Naive thymus-derived CD8-positive, alpha-beta T cell (primary cell): ENCODE measurements at places on chromosomes 11 and 22. TPM values are rescaled to one million over a fixed set of nuclear protein-coding genes. Genes with fewer than 3 reads are reported as not detected.
A peak's percentile ranks its signal among the peaks of the same experiment; 100 is the strongest.

DNA sequence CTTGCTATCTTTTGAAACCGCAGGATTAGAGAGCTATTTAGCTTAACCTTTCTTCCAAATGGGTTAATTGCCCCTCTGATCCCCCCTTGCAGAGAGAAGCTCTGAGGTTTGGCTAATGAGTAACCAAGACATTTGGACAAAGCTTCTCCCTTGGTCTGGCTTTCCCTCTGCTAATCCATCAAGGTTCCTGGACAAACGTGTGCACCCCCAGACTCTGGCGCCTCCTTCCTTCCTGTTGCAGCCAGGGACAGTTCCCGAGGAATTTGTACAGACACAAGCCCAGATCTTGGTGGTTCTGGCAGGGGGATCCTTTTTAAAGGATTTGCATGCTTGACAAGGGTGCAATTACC is 1.6 kb downstream of the KIAA1671 start:
- peaks cover 22% of the 10 kb centered on the region for H3K4me1 ChIP-seq
- no peak for DNase-seq
- H3K36me3 ChIP-seq = no peaks in the 10 kb centered on the region
- peaks cover 40% of the 10 kb centered on the region for H3K27me3 ChIP-seq
- no peak overlapping the region for H3K27ac ChIP-seq

DNA sequence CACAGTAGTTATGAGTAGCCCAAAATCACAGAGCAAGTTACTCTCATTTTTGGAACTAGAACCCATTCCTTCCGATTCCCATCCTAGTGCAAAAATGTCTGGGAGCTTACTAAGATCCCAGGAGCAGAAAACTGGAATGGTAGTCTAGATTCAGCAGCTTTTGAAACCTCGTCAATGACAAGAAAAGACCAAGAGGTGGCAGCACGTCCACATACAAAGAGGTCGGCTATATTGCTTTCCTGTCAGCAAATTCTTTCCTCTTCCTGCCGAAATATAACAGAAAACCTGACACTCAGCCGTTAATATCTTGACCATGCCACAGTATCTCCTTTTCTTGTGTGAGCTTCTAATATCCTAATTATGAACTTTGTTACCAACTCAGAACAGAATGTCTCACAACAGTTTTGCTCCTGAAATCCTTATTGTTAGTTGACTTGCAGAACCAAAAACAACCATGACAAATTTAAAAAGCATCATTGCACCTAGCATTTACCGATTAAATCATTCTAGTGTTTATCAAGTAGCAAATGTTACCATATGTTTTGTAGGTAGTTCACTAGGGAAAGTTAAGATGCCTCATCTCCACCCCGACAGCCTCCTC is 92.8 kb upstream of the OR9G4 start:
- H3K27ac ChIP-seq = no peak overlapping the region
- DNase-seq = peak; percentile 9
- H3K4me1 ChIP-seq = no peaks in the 10 kb centered on the region
- no peaks in the 10 kb centered on the region for H3K36me3 ChIP-seq

Gene NXPE4
- total RNA-seq = not detected

Gene TEX12
- total RNA-seq = 0.44 TPM

Gene NRGN
- 0.68 TPM for total RNA-seq

- H3K4me3 ChIP-seq = no peak overlapping the region
- no peak overlapping the region for H3K27ac ChIP-seq
- peaks cover 12% of the 10 kb centered on the region for H3K36me3 ChIP-seq
- no peaks in the 10 kb centered on the region for H3K4me1 ChIP-seq
These were observed 31.0 kb downstream of the IGHMBP2 start for GRCh38 chr11:68934666-68935065.

Gene TMEM191B
- 12.4 TPM for total RNA-seq

DNA sequence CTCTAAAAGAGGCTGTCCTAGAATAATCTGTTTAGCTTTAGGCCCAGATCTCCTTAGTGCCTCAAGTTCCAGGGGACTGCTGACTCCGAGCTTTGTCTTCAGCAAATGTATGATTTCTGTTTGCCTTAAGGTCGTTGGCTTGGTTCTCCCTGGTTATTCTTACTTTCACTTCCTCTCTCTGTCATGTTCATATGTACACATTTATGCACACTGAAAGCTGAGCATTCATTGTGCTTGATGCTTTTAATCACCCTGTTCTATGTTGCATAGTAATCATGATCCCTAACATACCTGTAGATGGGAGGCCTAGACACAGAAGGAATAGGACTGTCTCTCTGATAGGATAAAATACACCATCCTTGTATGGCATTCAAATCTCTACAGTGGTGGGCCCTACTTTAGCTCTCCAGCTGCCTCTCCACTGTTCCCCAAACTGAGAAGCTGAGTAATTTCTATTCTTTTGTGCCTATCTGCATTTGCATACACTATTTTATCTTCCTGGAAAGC is 7.2 kb downstream of the PPFIBP2 start:
- DNase-seq = no peak
- H3K4me3 ChIP-seq = no peak overlapping the region
- H3K4me1 ChIP-seq = peaks cover 36% of the 10 kb centered on the region
- H3K36me3 ChIP-seq = peaks cover 3% of the 10 kb centered on the region

- H3K36me3 ChIP-seq = no peaks in the 10 kb centered on the region
- no peak overlapping the region for H3K27ac ChIP-seq
- H3K4me1 ChIP-seq = no peaks in the 10 kb centered on the region
- H3K4me3 ChIP-seq = no peak overlapping the region
- H3K27me3 ChIP-seq = peaks cover 24% of the 10 kb centered on the region
These were observed 315.8 kb downstream of the CTTN start for GRCh38 chr11:70713988-70714665.

Gene UPK2
- 0.52 TPM for total RNA-seq

DNA sequence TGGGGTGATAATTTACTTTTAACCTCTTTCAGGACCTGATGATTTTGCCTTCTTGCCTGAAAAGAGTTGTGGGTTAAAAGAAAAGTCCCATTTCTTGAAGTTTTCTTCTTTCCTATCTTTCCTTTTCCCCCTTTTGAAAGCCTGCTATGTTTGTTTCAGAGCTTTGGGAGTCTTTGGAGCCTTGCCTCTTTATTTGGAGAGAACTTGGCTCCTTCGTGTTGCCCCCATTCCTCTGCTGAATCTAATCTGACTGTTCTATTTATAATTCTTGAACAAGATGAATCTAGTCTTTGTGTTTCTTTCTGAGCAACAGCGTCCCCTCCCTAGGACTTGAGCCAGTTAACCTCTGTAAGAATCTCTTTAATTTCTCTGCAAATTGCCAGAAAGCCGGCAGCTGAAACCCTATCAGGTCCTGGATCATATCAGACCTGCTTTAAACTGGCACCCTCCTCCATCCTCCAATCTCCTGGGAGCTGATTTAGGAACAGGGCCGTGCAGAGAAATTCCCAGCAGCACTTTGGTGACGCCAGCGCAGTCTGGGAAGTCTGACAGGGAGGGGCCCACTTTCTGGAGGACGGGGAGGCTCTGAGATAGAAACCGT is 289.1 kb upstream of the SORL1-AS1 start:
- no peak for DNase-seq
- H3K4me1 ChIP-seq = no peaks in the 10 kb centered on the region
- peaks cover 32% of the 10 kb centered on the region for H3K36me3 ChIP-seq
- H3K27me3 ChIP-seq = peaks cover 9% of the 10 kb centered on the region

DNA sequence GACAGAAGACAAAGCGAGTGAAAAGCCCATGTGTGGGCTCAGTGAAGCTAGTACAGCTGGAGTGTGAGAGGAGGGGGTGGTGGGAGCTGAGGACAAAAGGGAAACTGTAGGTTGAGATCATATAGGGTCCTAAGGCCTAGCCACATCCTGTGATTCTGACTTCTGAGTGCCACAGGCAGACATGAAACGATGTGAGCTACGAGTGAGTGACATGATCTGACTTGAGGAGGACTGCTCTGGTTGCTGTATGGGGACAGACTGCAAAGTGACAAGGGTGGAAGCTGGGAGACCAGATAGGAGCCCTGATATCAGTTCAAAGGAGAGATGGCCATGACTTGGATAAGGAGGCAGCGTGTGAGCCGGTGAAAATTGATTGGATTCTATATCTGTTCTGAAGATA is 85.4 kb downstream of the MICAL2 start:
- DNase-seq = no peak
- H3K27ac ChIP-seq = peak overlapping the region; percentile 95
- H3K36me3 ChIP-seq = no peaks in the 10 kb centered on the region
- peak overlapping the region; percentile 87 for H3K4me3 ChIP-seq
- peaks cover 70% of the 10 kb centered on the region for H3K4me1 ChIP-seq
- H3K27me3 ChIP-seq = no peaks in the 10 kb centered on the region

Gene GAL3ST3
- not detected for total RNA-seq

Gene FIBIN
- total RNA-seq = not detected

GRCh38 chr11:129285402-129285786 is 90.3 kb upstream of the BARX2 start:
- peaks cover 1% of the 10 kb centered on the region for H3K27me3 ChIP-seq
- H3K4me3 ChIP-seq = no peak overlapping the region
- H3K36me3 ChIP-seq = no peaks in the 10 kb centered on the region
- H3K4me1 ChIP-seq = peaks cover 14% of the 10 kb centered on the region
- DNase-seq = no peak

GRCh38 chr11:2752204-2752770 is 52.5 kb upstream of the KCNQ1OT1 start:
- H3K36me3 ChIP-seq = peaks cover 14% of the 10 kb centered on the region
- no peaks in the 10 kb centered on the region for H3K27me3 ChIP-seq
- no peak for DNase-seq
- no peak overlapping the region for H3K4me3 ChIP-seq

Gene KLHL22
- total RNA-seq = 71.9 TPM

DNA sequence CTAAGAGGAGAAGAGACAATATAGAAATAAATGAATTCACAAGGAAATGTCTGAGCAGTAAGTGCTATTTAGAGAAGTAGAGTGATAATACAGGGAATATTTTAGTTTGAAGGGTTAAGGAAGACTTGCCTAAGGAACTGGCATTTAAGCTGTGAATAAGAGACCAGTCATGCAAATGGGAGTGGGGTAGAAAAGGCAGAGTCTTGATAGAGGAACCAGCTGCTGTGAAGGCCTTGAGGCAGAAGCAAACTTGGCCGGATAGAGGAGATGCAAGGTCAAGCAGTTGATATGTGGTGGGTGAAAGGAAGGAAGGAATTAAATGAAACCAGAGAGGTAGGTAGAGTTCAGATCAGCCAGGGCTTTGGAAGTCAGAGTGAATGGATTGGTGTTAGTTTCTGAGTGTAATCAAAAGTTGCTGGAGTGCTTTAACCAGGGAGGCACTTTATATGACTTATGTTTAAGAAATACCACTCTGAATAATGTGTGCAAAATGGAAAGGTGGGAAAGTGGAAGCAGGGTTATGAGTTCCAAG is 198.4 kb upstream of the SESN3 start:
- DNase-seq = no peak
- no peak overlapping the region for H3K4me3 ChIP-seq
- no peak overlapping the region for H3K27ac ChIP-seq
- H3K36me3 ChIP-seq = no peaks in the 10 kb centered on the region
- peaks cover 11% of the 10 kb centered on the region for H3K4me1 ChIP-seq

Gene BBOX1
- not detected for total RNA-seq

- H3K36me3 ChIP-seq = peaks cover 58% of the 10 kb centered on the region
- peaks cover 20% of the 10 kb centered on the region for H3K4me1 ChIP-seq
- H3K27ac ChIP-seq = peak overlapping the region; percentile 28
- DNase-seq = no peak
These were observed 11.0 kb downstream of the TOB2 start for GRCh38 chr22:41435560-41435959.

DNA sequence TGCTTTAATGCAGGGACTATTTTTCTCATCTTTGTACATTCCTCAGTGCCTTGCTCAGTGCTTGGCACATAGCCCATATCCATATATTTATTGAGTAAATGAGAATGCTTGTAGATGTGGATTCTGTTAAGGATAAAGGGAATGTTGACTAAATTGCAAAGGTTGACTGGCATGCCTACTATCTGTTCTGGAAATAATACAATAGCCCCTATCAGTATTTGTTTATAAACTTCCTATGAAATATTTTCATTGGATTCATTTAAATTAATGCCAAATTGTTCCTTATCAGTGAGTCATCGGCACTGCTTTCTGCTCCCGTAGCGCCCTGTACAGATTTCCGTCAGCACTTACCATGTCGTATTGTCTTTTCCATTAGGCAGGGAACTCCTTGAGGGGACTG is 8.0 kb downstream of the RNF121 start:
- peaks cover 20% of the 10 kb centered on the region for H3K4me1 ChIP-seq
- peaks cover 17% of the 10 kb centered on the region for H3K36me3 ChIP-seq
- H3K27me3 ChIP-seq = no peaks in the 10 kb centered on the region
- DNase-seq = no peak

- no peak overlapping the region for H3K27ac ChIP-seq
- H3K4me3 ChIP-seq = no peak overlapping the region
- DNase-seq = no peak
- H3K27me3 ChIP-seq = no peaks in the 10 kb centered on the region
- no peaks in the 10 kb centered on the region for H3K4me1 ChIP-seq
- H3K36me3 ChIP-seq = peaks cover 13% of the 10 kb centered on the region
These were observed 44.2 kb downstream of the FBXO7 start for GRCh38 chr22:32518848-32519247.

- H3K36me3 ChIP-seq = no peaks in the 10 kb centered on the region
- no peak for DNase-seq
- H3K4me3 ChIP-seq = no peak overlapping the region
- peaks cover 38% of the 10 kb centered on the region for H3K27me3 ChIP-seq
- H3K4me1 ChIP-seq = no peaks in the 10 kb centered on the region
These were observed 161.3 kb upstream of the UBASH3B start for GRCh38 chr11:122494221-122494620.

DNA sequence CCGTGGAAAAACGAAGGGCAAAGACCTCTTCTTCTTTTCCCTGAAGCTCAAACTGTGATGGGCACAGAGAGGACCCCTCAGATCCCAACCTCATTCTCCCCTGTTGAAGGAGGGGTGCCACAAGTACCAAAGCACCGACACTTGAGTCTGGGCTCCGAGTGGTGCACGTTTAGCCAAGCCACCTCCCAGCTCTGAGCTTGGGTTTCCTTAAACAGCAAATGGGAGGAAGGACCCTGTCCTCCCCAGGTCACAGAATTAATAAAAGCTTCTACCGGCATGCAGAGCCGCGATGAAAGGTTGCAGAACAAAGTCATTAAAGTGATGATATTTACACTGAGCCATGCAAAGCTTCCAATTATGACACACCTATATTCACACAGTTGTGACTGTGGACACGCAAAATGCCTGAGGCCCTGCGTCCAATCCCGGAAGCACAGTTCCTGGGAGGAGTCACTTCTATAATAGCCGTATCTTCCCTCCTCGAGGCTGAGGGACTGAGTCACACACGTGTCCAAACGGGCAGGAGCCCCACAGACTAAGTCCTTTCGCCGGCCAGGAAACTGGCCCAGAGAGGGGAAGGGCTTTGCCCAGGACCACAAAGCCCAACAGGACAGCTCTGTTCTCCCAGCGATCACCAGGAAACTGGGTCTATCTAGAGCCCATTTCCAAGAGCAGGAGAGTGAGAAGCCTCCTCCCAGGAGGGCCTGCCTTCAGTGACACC is 922 bp upstream of the CSNK1E start:
- no peak for DNase-seq
- peaks cover 40% of the 10 kb centered on the region for H3K4me1 ChIP-seq
- peak overlapping the region; percentile 68 for H3K27ac ChIP-seq
- peak overlapping the region; percentile 82 for H3K4me3 ChIP-seq
- no peaks in the 10 kb centered on the region for H3K36me3 ChIP-seq

DNA sequence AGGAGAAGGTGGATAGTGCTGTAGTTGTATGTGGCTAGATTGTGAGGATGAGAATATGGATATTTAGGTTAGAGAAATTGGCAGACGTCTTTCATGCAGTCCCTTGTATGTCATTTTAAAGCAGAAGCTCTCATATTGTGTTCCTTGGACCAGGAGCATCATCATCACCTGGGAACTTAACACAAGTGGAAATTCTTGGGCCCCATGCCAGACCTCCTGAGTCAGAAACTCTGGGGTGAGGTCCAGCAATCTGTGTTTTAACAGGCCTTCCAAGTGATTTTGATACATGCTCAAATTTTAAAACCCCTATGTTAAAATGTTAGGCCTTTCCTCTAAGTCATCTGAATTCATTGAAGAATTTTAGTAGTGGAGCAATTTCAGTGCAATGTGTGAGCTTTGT is 34.8 kb downstream of the JHY start:
- H3K27me3 ChIP-seq = no peaks in the 10 kb centered on the region
- H3K36me3 ChIP-seq = no peaks in the 10 kb centered on the region
- H3K4me3 ChIP-seq = no peak overlapping the region
- DNase-seq = no peak
